ENCODE measurements at places on chromosomes 12 and 14.

DNA sequence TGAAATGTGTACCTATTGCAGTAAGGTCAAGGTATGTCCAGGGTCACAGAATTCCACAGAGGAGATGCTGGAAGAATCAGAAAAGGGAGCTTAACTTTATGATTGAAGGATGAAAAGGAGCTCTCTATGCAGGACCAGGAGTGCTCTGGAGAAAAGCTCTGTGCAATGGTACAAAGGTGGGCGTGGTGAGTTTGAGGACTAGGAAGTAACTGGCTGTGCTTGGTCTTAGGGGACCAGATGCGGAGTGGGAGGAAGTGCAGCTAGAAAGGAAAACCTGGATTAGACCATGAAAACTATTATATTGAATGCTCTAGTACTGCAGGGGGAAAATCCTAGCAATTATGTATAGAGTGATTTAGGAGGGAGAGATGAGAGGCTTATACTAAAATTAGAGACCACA is 56.8 kb downstream of the BTG1 start:
- no peak for DNase-seq

- DNase-seq = peak; percentile 41
Observed at GRCh38 chr12:108939594-108939993, 59.7 kb downstream of the DAO start.

GRCh38 chr14:89015016-89015415 is 190.6 kb downstream of the TTC8 start:
- no peak for DNase-seq

GRCh38 chr12:50241178-50241577 is 42.1 kb downstream of the LIMA1 start:
- DNase-seq = no peak

DNA sequence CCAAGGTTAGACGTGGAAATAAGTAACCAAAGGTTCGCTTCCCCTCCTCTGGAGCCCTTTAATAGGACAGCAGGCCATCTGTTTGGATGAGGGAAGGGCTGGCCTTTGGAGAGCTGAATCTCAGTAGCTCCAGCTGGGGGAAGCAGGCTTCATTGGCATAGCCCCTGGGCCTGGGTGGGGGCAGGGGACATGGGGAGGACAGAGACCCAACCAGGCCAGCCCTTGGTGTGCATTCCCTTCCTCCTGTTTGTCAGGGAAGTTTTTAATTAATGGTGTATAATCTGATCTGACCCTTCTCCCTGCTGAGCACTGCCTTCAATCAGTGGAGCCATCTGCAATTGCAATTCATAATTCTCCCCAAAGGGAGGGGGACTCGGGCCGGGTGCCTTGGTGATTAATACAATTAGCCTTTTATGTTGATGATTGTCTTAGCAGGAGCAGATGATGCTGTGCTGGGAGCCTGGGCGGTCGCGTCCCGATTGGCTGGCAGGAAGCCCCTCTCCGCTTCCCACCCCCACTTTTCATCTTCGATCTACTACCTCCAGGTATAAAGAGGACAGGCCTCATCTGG is 6.4 kb downstream of the AQP6 start:
- DNase-seq = no peak

- DNase-seq = peak; percentile 84
Observed at GRCh38 chr12:55707841-55708694, at the start of gene ITGA7. Gene ITGA7 (minus strand): TSS chr12:55707904. CDS start chr12:55707682, 222 bp downstream.

DNA sequence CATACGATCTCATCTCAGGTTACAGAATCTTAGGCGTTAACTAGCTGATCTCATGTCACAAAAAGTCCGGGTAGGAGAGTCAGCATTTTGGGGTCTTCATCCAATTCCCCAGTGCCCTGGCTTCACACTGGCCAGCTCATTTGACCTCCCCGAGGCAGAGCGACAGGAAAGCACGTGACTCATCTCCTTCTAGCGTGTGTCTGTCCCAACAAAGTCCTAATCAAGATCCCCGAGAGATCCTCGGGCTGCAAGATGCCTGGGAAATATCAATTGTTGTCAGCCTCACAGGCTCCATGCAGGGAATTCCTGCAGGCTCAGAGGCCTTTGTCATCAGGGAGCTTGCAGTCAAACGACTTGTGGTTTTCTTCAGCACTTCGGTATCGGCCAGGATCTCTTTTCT is 57.5 kb downstream of the ZNF664 start:
- peak; percentile 17 for DNase-seq

DNA sequence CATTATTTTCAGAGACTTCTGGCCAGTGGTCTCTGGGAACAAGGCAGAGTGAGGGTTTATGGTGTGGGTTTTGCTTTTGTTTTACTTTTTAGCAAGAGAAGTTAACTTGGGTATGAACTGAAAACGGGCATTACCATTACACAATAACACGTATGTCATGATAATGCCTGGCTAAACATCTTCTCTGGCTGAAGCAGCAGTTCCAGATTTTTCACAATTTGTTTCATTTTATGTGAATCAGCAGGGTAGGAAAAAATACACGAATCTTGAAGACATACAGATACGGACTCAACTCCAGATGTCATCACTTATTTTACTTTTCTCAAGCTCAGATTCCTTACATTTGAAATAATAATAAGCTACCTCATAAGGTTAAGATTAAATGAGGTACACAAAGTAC is 2.5 kb upstream of the PCNX4 start:
- no peak for DNase-seq

DNA sequence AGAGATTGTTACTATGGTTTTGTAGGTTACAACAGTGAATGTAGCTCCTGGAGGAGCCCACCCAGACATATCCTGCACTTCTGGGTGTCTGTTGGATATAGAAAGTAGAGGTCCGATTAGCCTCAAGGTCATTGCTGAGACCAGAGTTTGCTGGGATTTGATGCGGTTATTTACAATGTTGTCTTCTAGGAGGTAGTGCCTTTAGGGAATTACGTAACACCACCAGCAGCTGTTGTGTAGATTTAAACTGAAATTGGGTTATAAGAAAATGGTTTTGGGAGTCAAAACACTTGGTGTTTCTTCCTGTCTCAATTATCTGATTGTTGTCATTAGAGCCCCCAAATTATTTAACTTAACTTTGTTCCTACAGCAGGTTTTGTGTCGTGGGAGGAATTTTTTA is 225.3 kb upstream of the PELI2 start:
- no peak for DNase-seq

DNA sequence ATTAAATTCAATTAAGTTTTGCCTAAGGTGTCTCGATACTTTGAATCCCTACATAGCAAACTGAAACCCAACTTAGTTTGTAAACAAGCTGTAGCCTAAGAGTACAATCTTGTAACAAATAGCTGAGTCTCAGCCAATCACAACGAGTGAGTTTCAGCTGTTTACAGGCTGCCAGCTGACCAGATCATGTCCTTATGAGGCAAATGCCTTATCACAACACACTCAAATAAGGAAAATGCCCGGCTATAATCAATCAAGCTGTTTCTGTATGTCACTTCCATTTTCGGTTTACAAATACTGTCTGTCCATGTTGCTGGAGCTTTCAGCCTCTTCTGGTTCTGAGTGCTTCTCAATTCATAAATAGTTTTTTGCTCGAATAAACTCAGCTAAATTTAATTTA is 943.8 kb downstream of the SLC16A7 start:
- DNase-seq = no peak

GRCh38 chr12:75130811-75131210 is 78.8 kb downstream of the KCNC2 start:
- no peak for DNase-seq

DNA sequence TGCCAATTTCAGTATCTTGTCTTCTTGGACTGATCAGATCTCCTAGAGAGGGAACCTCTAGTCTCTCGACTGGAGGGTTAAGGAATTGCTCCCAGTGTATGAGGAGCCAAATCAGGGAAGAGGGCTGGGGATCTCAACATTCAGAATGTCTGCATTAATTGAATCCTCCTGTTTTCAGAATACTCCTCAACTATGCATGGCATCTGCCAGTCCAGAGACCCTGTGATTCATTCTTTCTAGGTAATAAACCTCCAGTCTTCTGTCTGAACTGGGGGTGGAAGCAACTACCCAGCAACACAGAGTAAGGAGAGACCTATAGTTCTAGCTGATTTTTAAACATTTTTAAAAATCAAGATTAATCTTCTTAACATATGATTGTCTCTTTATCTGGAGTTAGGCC is 92.7 kb downstream of the AKAP6 start:
- no peak for DNase-seq

- DNase-seq = no peak
Observed at GRCh38 chr14:46306267-46306666, 345.3 kb downstream of the RPL10L start.

- DNase-seq = no peak
Observed at GRCh38 chr14:54147282-54147681, 190.7 kb upstream of the BMP4 start.

- no peak for DNase-seq
Observed at GRCh38 chr14:36580141-36580855, 2.1 kb downstream of the NKX2-8 start.

DNA sequence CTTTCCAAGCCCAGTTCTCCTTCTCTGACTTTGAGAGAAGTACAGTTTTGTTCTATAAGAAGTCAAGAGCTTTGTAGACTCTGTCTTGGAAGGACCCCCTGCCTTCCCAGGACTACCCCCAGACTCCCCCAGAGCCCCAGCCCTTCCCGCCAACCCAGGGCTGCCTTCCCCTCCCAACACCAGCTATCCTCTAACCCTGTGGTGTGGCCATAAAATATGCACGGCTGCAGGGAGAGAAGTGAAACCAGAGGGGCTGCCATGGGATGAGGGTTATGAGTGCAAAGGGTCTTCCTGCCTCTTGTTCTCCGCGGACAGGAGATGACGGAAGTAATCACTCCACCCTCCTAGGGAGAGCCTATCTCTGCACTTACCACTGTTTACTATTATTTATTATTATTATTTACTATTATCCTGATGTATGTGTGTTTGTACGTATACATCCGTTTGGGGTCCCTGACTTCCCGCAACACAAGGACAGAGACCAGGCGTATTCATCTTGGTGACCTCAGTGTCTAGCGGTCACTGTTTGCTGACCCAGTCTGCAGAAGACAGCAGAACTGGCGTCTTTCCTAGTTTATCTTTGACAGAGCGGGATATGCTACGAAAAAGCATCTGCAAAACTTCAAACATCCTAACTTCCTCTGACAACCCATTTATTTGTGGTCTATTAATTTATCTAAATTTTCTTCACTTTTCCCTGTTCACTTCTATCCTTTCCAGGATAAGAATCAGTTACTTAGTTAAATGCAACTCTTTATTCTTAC is 3.5 kb upstream of the SCNN1A start:
- DNase-seq = no peak

DNA sequence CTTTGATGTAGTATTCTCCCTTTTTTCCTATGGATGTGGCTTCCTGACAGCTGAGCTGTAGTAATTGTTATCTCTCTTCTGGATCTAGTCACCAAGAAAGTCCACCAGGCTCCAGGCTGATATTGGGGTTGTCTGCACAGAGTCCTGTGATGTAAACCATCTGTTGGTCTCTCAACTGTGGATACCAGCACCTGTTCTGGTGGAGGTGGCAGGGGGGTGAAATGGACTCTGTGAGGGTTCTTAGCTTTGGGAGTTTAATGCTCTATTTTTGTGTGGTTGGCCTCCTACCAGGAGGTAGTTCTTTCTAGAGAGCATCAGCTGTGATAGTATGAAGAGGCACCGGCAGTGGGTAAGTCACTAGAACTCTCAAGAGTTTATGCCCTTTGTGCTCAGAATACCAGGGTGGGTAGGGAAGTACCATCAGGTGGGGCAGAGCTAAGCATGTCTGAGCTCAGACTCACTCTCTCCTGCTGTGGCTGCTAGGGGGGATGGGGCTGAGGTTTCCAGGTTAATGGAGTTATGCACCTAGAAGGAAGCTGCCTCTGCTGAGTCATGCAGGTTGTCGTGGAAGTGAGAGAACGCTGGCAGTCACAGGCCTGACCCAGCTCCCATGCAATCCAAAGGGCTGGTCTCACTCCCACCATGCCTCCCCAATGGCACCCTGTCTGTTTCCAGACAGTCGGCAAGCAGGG is 3.0 kb upstream of the TAS2R14 start:
- DNase-seq = no peak

DNA sequence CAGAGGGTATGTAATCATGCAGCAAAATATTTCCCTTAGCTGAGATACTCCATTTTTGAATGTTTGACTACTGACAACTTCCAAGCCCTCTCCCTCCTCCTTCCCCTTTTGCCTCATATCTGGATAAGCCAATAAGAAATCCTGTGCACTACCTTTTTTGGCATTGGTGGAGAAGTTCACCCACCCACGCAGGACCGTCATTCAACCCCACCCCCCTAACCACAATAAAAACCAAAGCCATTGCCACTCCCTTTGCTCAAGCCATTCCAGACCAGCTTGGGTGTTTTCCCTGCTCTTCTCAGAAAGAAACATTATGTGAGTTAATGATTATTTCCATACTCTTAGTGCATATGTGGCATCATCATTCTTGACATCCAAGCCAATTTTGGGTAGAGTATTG is 176.7 kb downstream of the PTPN11 start:
- no peak for DNase-seq

GRCh38 chr14:32513571-32514009 is 184.5 kb downstream of the AKAP6 start:
- no peak for DNase-seq

DNA sequence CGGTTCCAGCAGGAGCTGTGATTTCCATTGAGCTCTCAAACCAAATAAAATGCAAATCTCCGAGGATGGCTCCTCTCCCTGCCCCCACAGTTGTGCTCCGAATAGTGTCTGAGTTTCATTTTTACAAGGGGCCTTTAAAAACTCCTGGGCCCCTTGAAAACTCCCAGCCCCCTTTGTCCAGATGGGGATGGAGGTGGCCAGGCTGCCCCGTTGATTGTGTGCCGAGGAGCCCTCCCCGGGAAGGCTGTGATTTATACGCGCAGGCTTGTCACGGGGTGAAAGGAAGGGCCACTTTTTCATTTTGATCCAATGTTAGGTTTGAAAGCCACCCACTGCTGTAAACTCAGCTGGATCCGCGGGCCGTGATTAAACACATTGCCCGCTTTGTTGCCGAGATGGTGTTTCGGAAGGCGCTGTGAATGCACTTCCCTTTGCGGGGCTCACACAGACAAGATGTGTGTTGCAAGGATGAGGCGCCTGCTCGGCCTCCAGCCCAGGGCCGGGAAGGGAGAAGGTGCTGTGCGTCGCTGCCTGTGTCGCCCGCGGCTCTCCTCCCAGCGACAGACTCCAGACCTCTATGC is 98.8 kb downstream of the TMEM132C start:
- no peak for DNase-seq

GRCh38 chr14:53355581-53356112 is 202.5 kb upstream of the DDHD1 start:
- peak; percentile 46 for DNase-seq

DNA sequence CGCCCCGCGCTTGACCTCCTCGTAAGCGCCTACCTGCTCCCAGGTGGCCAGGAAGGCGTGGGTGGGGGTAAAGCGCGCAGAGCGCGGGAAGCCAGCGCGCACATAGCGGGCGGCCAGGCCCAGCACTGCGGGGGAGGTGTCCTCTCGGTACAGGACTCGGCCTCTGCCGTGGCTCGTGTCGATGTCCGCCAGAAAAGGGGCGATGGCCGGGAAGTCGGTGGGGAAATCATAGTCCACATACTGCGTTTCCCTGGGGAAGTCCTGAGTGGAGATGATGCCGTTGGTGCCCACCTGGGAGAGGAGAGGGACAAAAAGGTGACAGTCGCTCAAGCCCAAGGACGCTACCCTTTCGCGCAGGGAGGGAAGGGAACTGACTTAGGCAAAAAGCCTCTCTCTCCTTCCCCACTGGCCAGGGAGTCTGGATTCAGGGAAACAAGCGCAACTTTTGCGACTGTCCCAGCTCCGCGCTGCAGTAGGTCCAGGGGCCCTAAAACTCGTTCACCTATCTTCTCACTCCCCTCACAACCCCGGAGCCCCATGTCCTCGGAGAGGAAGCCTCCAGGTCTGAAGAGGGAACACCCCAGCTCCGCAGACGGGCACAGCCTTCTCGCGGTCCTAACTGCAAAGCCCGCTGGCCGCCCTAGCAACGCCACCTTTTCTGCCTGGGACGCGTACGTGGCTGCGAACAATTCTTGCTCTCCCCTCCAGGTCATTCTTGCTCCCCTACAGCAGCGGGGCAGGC is 815 bp downstream of the NID2 start:
- DNase-seq = peak; percentile 47

Data from HEK293T (cell line).